ENCODE measurements at places on chromosomes 1 and 21.

GRCh38 chr1:219536038-219536437 is 76.9 kb downstream of the ZC3H11B start:
- DNase-seq: no peak

GRCh38 chr1:42983253-42983652 is 24.6 kb upstream of the SLC2A1 start:
- DNase-seq: no peak

DNA sequence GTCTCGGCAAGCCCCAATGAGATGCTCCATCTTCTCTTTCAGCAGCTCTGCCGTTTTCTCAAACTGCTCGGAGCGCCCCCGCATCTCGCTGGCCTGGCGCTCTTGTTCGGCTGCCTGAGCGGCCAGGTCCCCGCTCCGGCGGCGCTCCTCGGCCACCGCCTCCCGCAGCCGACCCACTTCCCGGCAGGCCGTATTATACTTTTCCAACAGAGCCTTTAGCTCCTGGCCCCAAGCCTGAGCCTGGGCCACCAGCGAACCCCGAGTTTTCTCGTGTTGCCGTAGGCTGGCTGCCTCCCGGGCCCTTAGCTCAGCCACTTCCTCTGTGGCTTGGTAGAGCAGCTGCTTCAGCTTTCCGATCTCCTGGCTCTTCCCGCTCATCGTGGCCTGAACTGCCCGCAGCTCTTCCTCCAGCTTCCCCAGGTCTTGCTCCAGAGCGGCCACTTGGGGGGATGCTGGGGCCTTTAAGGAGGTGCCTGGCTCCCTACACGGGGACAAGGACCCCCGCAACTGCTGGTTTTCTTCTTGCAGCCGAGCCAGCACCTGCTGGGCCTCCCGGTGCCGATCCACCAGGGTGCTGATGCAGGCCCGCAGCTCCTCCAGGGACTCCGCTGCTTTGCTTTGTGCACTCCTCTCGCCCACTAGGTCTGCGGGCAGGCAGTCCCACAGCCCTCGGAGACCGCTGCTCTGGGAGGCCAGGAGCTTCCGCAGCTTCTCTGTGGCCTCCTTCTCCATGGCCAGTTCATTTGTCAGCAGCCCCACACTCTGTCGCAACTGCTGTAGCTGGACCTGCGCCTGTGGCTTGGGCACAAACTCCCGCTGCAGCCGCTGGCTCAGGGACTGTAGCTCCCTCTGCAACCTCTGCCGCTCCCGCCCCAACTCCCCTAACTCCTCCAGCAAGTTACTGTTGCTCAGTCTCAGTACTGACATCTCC is 13.4 kb upstream of the PIAS3 start:
- no peak for DNase-seq

GRCh38 chr1:239630767-239631166 is 244.4 kb downstream of the CHRM3 start:
- no peak for DNase-seq

DNA sequence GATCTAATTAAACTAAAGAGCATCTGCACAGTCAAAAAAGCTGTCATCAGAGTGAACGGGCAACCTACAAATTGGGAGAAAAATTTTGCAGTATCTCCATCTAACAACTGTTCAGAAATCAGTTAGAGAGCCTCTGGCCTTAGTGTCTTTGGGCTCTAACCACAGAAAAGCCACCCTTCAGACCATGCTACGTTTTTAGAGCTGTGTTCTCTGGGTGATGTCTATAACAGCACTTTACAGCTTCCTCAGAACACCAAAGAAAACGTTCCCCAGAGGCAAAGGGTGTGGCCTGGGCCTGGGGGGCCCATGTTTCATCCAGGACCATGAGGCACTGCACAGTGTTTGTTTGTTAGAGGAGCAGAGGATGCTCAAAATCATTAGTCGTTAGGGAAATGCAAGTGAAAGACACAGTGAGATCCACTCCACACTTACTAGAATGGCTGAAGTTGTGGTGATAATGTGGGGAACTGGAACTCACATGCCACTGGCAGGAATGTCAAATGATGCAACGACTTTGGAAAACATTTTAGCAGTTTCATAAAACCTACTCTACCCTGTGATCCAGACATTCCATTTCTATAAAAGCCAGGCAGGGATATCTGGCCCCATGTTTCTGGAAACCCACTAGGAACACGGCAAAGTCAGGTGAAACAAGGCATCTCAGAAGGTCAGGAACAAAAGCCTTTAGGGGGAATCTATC is 250.4 kb upstream of the HOOK1 start:
- DNase-seq: no peak

GRCh38 chr21:26120828-26121227 is 49.7 kb downstream of the APP start:
- DNase-seq: no peak

- DNase-seq: no peak
These were observed 71.5 kb downstream of the GNG12 start for GRCh38 chr1:67761730-67762129.

DNA sequence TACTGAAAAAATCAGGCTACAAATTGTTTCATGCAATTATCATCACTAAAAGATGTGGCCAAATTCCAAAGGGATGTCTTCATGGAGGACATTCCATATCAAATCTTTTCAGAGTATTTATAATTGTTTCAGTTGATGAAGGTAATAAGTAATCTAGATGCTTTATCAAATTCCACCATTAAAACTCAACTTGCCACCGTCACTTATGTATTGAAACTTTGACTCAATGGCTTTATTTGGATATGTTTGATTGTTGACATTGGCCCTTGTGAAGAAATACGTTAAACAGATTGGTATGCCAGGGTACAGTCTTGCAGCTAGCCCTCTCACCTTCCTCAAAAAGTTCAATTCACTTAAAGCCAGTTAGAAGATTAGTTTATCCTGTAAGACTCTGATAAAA is 32.2 kb upstream of the PALMD start:
- DNase-seq: no peak

DNA sequence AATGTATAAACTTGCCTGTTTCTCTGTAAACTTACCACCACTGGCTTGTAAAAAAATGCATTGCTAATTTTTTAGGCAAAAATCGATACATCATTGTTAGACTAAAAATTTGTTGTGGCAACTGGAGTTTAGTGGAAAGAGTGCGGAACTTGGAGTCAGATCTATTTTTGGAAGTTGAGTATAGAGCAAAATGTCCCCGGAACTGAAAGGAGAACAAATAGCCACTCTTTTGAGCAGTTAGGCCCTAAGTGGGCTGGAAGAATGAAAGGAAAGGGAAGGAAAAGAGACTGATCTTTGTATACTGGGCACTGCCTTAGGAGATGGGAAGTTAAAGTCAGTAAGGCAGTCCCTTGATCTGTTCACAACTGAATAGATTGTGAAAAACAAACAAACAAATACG is 30.2 kb downstream of the OPTC start:
- no peak for DNase-seq

- no peak for DNase-seq
These were observed 4.1 kb downstream of the PALMD start for GRCh38 chr1:99650030-99650429.

DNA sequence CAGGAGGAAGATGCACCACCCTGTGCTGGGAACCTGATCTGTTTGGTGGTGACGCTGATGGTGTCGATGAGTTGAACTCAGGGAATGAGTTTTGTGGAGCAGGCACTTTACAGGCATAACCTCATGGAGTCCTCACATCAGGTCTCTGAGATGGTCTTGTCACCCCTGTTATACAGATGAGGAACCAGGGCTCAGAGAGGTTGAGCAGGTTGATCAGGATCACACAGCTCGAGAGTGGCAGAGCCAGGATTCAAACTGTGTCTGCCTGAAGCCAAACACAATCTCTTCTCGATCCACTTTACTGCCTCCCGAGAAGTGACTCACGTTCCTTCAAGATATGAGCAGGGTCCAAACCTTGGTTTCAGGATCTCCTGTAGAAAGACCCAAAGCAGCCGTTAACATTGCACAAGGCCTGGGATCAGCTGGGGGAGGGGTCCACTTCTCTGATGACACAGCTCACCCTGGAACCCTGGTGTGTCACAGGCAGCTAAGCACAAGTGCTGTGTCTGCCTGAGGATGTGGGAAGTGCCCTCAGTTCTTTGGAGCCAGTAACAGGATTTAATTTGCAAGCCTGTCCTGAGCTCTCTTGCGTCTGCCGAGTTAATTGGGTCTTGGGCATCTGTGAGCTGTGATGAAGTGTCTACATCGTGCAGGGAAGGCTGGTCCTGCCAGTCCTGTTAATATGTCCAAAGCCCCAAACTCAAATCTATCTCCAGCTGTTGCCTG is 65.4 kb upstream of the STUM start:
- no peak for DNase-seq

- DNase-seq: no peak
These were observed 101.8 kb upstream of the OLFM3 start for GRCh38 chr1:102098536-102098935.

DNA sequence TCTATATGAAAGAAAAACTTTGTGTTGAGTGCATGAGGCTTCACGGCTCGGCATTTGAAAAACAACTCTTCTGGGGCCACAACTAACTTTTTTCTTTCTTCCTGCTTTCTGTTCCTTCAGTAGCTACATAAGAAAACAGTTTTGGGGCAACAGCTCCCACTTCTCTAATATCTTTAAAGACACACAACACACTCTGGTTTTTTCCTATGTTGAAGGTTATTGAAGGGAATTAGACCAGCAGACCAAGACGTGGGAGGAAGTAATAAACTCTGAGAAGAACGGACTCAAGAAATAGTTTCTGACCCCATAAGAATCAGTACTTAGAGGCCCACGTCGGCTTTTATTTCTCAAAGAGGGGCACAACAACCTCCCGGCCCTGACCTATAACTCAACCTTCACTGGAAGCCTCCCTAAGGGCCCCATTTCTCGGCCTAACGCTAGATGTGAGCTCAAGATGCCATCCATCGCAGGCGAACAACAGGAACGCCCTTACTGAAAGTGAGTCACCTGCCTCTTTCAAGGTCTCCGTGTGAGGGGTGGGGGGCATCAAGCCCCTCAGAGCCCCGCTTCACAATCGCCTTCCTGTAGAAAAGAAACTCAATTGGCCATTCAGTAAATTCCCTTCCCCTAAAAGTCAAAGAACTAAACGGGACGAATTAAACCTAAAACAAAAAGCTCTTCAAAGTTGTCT is 844 bp downstream of the ZMYM6 start:
- no peak for DNase-seq

- DNase-seq: no peak
These were observed 86.8 kb upstream of the ARHGAP29 start for GRCh38 chr1:94324178-94324544.

- DNase-seq: no peak
These were observed 127.5 kb upstream of the ADAMTS5 start for GRCh38 chr21:27094184-27094948.

DNA sequence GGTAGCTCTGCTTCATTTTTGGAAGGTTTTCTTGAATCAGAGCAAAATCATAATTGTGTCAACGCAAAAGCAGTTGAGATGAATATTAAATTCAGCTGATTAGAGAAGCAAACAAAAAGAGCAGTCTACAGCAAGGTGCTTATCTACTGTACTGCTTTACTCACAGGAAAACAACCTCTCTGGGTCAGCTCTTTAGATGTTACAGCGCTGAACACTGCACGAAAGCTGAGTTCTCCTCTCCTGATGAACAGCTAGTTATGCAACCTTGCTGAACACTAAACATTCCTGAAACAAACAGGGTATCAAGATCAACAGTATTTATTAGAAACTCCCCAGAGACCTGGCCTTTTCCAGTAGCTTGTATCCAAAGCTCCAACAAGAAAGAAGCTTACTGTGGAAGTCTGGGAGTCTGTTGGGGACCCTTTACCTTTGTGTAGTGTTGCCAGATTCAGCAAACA is 41.3 kb downstream of the TBCE start:
- no peak for DNase-seq

GRCh38 chr1:193462629-193463320 is 276.4 kb upstream of the B3GALT2 start:
- no peak for DNase-seq
